ENCODE measurements at places on chromosomes 2 and 18. TPM values are rescaled to one million over a fixed set of nuclear protein-coding genes. Genes with fewer than 3 reads are reported as not detected.

TMEM185B gene
- total RNA-seq: 12.0 TPM

UXS1 gene
- total RNA-seq: 32.5 TPM

GMPPA gene
- total RNA-seq: 31.3 TPM

LDAH gene
- total RNA-seq: 26.0 TPM

BBS5 gene
- 7.2 TPM for total RNA-seq

LIPT1 gene
- 9.2 TPM for total RNA-seq
